NCI-H2107 (cell line): ENCODE measurements at places on chromosomes 13 and 19.

- no peak for DNase-seq
Observed at GRCh38 chr19:55958356-55958755, 10.7 kb downstream of the NLRP8 start.

DNA sequence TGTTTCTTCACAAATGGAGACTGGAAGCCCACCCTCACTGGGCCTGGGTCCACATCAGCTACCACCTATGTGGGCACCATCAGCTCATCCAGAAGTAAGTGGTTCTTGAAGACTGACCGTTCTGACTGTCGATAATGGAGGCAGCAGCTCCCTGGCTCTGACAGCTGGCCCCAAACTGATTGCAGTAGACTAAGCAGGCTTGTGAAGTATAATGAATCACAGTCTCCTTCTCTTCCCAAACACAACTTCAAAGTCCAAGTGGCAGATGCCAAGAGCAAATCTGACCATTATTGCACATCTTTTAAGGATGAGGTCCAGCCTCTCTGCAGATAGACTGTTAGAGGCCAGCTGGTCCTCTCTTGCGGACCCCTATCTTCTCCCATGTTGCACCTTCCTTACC, 574.4 kb upstream of the KLF12 start:
- no peak for DNase-seq

GRCh38 chr13:27310946-27311345, 40.3 kb downstream of the RASL11A start:
- DNase-seq = no peak

GRCh38 chr13:27274631-27275030, 4.0 kb downstream of the RASL11A start:
- DNase-seq = no peak

DNA sequence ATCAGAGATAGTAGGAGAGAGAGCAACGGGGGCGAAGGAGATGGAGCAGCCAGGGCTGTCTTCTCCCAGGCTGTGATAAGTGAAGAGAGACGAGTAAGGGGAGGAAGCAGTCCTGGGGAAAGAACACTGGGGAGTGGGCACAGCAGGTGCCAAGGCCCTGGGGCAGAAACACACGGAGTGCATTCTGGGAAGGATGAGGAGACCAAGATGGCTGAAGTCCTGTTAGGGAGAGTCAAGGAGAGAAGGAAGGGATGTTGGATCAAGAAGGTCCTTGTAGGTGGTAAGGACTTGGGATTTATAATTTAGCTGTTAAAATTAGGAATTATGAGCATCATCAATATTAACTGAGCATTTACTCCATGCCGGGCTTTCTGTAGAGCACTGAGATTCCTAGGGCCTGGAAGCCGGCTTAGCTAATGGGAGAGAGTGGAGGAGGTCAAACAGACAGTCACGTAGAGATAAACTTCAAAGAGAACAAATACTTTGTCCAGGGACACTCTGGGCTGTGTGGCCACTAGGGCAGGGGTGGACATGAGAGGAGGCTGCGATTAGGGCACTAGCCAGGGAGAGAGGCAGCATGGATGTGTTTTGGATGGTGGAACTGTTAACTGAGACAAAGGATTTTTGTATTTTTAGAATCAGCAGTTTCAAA, 134.2 kb upstream of the PEG3 start:
- DNase-seq = no peak

DNA sequence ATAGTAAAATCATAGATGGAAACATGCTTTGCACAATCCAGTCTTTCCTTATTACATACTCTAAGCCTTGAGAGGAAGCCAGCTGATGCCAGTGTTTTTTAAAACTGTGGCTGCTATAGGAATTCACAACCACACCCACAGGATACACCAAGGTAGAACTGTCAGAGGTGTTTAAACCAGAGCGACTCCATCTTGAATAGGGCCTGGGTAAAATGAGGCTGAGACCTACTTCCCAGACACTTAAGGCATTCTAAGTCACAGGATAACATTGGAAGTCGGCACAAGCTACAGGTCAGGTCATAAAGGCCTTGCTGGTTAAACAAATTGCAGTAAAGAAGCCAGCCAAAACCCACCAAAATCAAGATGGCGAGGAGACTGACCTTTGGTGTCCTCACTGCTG, 1.7 kb downstream of the SCGB2B2 start:
- no peak for DNase-seq

GRCh38 chr19:5557691-5558090, 10.1 kb downstream of the TINCR start:
- DNase-seq = no peak

GRCh38 chr13:44132710-44133109, 240.9 kb upstream of the SERP2 start:
- no peak for DNase-seq

DNA sequence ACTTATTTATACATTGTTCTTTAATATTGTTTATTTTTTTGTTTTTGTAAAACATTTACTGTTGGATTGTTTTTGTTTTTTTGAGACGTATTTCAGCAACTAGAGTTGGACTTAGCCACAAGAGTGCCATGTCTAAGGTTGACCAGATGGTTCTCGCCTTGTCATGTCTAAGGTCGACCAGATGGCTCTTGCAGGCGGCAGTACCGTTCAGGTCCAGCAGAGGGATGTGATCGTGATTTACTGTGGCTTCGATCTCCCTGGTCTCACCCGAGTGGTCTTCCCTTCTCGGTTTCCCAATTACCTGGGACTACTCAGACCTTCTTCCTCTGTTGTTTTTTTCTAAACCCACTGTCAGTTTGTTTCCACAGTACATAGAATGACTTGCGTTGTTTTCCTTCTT, 1438.6 kb downstream of the UQCRFS1 start:
- no peak for DNase-seq

GRCh38 chr19:5470264-5470671, 15.1 kb downstream of the ZNRF4 start:
- no peak for DNase-seq

- no peak for DNase-seq
Observed at GRCh38 chr19:12921047-12921446, 2.0 kb upstream of the SYCE2 start.

- DNase-seq = no peak
Observed at GRCh38 chr13:44837250-44837649, 152.0 kb downstream of the NUFIP1 start.

GRCh38 chr13:111156421-111156820, 41.3 kb downstream of the ARHGEF7 start:
- no peak for DNase-seq

DNA sequence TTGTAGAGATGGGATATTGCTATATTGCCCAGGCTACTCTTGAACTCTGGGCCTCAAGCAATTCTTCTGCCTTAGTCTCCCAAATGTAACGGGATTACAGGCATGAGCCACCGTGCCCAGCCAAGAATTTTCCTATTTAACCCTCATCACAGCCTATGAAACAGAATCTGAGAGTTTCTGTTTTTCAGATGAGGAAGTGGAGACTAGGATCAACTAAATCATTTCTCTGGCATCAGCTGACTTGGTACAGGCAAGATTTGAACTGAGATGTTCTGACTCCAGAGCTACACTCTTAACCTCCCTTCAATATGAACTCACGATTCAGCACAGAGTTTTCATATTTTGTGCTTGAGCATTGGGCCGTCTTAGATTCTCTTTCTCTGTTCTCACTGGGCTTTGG, 8.1 kb downstream of the ZNF460 start:
- no peak for DNase-seq

DNA sequence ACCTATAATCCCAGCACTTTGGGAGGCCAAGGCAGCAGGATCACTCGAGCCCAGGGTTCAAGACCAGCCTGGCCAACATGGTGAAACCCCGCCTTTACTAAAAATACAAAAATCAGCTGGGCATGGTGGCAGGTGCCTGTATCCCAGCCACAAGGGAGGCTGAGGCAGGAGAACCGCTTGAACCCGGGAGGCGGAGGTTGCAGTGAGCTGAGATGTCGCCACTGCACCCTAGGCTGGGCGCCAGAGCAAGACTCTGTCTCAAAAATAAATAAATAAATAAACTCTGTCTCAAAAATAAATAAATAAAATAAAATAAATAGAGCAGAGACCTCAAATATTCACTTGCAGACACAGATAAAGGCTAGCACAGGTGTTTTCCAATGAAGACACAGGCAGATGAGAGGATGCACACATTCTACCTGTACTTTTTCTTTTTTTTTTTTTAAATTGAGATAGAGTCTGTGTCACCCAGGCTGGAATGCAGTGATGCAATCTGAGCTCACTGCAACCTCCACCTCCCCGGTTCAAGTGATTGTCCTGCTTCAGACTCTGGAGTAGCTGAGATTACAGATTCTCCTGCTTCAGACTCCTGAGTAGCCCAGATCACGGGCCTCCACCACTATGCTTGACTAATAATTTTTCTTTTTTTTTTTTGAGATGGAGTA, 2.7 kb upstream of the RPS16 start:
- DNase-seq = no peak

GRCh38 chr19:35303357-35303915, 11.5 kb downstream of the MAG start:
- no peak for DNase-seq

GRCh38 chr13:101673360-101674105, 221.1 kb downstream of the ITGBL1 start:
- DNase-seq = no peak

DNA sequence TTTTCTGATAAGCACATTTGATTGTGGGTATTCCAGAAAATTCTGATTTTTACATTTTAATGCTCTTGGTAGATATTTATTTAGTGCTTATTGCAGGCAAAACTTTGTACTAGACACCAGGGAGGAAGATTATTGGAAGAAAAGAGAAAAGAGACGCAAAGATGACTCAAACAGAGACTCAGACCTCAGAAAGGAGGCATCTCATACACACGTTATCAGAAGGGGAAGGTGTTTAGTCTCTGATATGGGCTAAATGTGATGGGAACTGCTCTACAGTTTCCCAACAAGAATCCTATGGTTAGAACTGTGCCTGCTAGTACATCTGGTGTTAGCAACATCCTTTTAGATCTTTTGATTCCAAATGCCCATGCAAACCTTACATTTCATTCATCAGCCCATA, 245.6 kb downstream of the KLF5 start:
- no peak for DNase-seq

GRCh38 chr19:17784201-17785008, 10.5 kb upstream of the B3GNT3 start:
- peak; percentile 57 for DNase-seq

DNA sequence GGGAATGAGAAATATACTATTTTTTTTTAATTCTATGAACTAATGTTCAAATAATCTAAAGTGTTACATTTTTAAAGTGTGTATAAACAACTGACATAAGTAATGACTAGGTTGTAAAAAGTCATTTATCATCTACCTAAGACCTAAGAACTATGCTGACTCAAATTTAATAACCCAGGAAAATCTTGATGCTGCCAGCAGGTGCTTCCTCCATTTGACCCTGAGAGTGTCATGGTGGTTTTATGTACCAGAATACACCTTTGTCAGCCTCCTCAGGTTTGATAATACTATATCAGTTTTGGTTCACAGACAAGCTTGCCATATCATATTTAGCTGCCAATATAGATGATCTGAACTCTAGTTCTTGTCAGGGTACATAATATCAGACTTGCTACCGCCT, 1151.2 kb downstream of the PCDH17 start:
- no peak for DNase-seq
